ENCODE measurements at places on chromosomes 4 and X.

DNA sequence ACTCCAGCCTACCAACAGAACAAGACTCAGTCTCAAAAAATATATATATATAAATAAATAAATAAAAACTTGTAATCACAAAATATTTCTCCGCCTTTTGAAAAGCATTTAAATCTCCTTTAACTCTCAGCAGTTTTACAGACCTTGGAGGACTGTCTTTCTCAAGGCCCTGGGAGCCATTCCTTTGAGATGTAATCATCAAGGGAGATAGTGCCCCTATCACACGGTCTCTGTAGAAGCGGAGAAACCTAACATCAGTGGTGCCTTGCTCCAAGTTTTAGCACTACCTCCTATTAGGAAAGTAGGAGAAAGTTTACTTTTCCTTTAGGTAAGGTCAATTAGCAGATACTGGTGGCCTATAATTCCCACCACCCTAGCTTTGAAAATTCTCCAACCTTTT is 58.5 kb downstream of the ANTXR2 start:
- DNase-seq, result no peak

- DNase-seq, result no peak
These were observed 181.9 kb upstream of the PPARGC1A start for GRCh38 chr4:24071612-24072372.

GRCh38 chr4:114561590-114561989 is 37.0 kb upstream of the UGT8 start:
- DNase-seq, result no peak

GRCh38 chr4:81912376-81913030 is 440.8 kb upstream of the RASGEF1B start:
- no peak for DNase-seq

DNA sequence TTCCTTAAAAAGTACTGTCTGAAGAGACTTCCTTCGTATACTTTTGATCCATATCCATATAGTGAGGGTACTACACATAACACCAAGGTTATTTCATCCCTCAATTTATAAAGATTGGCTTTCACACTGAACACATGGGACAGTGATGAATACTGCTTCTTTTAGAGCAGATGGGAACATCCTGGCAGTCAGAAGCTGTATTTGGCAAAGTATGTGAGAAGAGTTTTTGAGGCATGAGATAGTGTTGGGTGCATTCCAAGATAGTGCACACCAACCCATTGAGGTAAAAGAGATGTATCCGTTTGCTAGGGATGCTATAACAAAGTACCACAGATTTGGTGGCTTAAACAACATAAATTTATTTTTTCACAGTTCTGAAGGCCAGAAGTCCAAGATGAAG is 141.1 kb downstream of the MOSPD2 start:
- no peak for DNase-seq

DNA sequence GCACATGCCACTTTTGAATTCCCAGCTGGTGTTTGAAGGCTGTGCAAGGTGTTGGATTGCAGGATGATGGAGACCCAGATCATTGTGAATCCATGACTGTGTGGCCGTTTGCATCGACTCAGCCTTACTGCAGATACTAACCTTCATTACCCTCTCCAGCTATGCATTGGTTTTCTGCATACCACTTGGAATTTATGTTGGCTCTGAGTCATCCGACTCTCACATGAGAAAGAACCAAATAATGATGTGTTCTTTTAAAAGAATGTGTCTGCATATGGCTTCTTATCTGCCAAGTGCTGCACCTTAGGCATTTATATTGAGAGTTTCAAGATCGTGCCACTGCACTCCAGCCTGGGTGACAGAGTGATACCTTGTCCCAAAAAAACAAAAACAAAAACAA is 106.7 kb upstream of the PRKX start:
- no peak for DNase-seq

DNA sequence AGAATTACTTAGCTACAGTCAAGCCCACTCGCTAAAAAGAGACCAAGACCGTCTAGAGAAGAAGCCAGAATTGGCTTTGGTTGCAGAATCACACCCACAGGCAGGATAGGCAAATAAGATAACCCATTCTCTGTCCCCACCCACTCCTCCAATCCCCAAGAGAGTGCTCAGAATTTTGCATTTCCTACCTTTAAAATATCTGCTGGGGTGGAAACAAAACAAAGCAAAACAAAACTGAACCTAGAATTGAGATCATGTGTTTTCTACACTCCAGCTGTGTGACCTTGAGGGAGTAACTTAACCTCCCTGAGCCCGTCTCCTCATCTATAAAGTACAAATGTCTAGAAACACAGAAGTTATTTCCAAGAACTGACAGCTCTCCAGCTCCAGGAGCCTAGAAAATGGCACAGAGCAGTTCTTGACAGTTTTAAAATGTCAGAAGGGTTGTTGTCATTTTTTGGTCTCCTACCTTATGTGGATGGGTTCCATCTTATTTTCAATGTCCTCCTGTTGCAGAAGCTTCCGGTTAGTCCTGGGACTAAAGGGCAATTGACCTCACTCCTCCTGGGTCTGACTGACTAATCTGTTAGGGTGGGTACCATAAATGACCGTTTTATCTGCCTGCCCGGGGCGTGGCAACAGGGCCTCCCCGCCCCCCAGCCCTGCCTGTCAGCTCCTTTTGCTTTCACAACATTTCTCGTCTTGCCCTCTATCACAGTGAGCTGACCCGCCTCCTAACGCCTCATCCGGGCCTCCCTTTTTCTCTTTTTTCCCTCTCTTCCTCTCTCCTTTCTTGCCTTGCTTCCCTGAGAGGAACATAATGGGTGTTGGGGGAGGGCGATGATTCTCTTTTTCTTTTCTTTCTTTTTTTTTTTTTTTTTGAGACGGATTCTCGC is 114.0 kb downstream of the RBM47 start:
- no peak for DNase-seq

Measured in Jurkat, Clone E6-1 (cell line).